ENCODE measurements at places on chromosomes 6 and 20.

DNA sequence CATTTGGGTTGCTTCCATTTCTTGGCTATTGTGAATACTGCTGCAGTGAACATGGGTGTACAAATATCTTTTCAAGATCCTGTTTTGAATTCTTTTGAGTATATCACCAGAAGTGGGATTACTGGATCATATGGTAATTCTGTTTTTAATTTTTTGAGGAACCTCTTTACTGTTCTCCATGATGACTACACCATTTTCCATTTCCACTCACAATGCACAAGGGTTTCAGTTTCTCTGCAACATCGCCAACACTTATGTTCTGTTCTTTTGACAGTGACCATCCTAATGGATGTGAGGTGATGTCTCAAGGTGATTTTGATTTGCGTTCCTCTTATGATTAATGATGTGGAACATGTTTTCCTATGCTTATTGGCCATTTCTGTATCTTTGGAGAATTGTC, 214.4 kb upstream of the ZFP64 start:
- no peak for DNase-seq

DNA sequence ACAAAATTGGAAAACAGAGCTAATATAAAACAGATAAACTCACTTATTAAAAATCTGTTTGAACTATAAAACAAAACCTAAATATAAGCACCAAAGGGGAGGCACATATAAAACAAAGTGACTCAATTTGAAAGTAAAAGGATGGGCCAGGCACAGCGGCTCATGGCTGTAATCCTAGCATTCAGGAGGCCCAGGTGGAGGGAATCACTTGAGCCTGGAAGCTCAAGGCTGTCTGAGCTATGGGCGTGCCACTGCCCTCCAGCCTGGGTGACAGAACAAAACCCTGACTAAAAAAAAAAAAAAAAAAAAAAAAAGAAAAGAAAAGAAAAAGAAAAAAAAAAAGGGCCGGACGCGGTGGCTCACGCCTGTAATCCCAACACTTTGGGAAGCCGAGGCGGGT, 31.1 kb upstream of the SMAP1 start:
- no peak for DNase-seq

GRCh38 chr6:110710115-110710514, 105.2 kb downstream of the CDK19 start:
- no peak for DNase-seq

GRCh38 chr6:150391890-150392289, 23.1 kb downstream of the IYD start:
- DNase-seq = no peak

GRCh38 chr6:131488780-131489179, 84.2 kb upstream of the ARG1 start:
- no peak for DNase-seq

- no peak for DNase-seq
Measured at GRCh38 chr20:50788045-50788991, 6.5 kb upstream of the BCAS4 start.

- DNase-seq = no peak
Measured at GRCh38 chr6:6843057-6843627, 254.6 kb downstream of the LY86 start.

GRCh38 chr6:30716879-30717128, 277 bp downstream of the MDC1 start:
- DNase-seq = no peak

GRCh38 chr6:114897536-114897935, 554.7 kb upstream of the HS3ST5 start:
- no peak for DNase-seq

DNA sequence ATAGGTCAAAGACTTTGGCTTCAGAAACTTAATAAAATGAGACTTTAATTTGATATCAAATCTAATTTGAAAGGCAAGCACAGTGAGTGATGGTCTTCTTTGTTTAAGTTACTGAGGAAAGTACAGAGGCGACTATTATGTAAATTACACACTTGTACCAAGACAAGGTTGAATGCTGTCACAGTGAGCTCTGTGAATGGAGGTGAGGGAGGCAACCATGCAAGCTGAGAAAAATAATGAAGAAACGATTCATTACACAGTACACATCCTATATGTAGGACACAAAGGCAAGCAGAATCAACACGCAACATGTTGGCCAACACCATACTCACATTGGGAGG, 46.8 kb upstream of the CCDC28A start:
- no peak for DNase-seq

DNA sequence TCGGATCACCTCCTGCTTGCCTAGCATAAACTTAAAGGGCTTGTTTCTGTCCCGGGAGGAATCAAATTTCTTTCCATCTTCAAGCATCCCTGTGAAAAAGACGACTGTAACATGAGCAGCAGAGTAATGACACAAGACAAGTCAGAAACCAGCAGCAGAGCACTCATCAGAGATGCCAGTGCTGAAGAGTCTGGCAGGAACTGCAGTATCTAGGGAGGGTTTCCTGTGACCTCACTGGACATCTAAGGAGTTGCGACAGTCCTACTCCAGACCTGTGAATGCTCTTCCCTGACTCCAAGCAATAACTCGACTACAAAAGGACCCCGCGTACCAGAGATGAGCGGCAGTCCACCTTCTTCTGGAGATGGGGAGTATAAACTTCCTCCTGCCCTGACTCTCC, 17.3 kb downstream of the FKBP1A start:
- DNase-seq = no peak

GRCh38 chr20:25148181-25148981, 47.1 kb upstream of the ENTPD6 start:
- DNase-seq = peak; percentile 69

GRCh38 chr6:45717027-45717426, 298.6 kb downstream of the CLIC5 start:
- DNase-seq = no peak

GRCh38 chr6:154457046-154457713, 53.3 kb downstream of the CNKSR3 start:
- DNase-seq = no peak

DNA sequence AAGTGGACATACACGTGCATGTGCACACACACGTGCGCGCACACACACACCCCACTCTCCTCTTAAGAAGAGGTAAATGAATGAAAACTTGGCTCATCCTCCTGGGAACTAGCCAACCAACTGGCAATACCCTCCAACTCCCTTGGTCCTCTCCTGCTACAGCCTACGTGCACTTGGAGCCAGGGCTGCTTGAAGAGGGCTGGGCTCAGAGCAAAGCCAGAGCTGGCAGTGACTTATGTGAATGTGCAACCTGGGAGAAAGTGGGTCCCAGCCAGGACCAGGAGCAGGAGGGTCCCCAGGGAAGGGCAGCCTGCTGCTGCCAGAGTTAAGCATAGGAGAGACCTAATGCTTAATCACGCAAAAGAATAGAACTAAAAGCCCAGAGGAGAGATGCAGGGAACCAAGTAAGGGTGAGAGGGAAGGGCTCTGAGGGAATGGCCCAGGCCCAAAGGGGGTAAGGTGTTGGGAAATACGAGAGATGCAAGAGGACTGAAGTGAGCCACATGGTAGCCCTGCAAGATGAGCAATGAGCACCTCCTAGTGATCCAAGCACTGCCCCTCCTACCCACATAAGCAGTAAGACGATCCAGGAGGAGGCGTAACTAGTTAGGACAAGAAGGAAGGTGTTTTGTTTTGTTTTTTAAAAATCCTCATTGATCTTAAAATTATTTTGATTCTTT, 24.7 kb downstream of the TRAF3IP2 start:
- peak; percentile 18 for DNase-seq

- DNase-seq = peak; percentile 43
Measured at GRCh38 chr6:1527073-1527457, 82.7 kb upstream of the FOXC1 start.

GRCh38 chr6:148746363-148747144, at the start of gene UST:
TSS of gene UST (plus strand) at chr6:148747030. CDS start at chr6:148747431, 401 bp downstream.
- peak; percentile 68 for DNase-seq

- no peak for DNase-seq
Measured at GRCh38 chr6:95325916-95326315, 251.4 kb upstream of the MANEA start.

- DNase-seq = no peak
Measured at GRCh38 chr6:85343428-85343827, 106.5 kb upstream of the NT5E start.

DNA sequence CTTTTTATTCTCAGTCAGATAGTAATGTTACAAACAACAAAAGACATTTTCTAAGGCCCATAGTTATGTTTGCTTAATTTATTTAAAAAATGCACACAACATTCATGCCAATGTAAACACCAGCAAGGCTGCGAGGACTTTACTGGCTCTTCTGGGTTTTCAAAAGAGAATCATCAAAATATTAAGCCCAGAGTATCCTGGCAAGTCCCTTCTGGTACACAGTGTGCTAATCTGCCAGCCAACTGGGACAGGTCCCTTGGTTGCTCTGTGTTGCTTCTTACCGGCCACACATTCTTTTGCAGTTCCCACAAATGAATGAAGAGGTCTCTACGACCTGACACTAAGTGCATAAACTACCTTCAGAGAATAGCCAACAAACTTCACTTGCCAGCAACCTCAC, 42.6 kb upstream of the SPDEF start:
- no peak for DNase-seq

GRCh38 chr6:151869345-151869744, 61.9 kb downstream of the ESR1 start:
- DNase-seq = no peak

GRCh38 chr6:132253906-132254305, 147.4 kb downstream of the MOXD1 start:
- DNase-seq = no peak

DNA sequence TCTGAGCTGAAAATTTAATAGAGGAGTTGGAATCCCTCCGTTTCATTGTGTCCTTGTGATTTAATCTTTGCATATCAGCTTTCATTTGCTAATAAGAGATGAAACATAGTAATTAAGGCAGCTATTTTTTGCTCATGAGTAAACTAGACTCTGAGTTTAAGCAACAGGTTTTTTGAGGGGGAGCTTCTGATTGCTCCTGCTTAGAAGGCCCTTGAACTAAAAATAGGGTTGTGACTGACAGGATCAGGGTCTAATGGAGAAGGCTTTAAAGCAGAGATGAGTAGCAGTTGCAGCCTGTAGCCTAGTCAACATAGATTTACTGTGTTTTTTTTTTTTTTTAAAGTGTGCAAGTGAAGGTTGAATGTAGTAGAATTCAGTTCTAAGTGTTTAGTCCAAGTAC, 17.4 kb downstream of the HSF2 start:
- DNase-seq = no peak

- peak; percentile 88 for DNase-seq
Measured at GRCh38 chr6:32195902-32196681, 3.6 kb upstream of the GPSM3 start.

GRCh38 chr6:75171567-75171966, 34.3 kb downstream of the COL12A1 start:
- DNase-seq = no peak

DNA sequence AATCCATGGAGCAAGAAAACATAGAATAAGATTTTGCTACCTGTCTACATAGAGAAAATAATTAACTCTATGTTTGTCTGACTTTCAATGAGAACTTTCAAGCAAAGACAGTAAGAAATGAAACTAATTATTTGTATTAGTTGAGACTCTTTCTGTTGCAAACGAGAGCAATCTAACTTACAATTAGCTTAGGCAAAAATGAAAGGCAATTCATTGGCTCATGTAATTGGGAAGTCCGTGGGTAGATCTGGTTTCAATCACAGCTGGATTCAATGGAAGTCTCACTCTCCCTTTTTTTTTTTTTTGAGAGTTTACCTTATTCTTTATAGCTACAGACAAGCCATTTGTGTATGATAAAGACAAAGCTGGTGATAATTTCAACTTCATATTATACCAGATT, 68.2 kb upstream of the STXBP5 start:
- DNase-seq = no peak

- no peak for DNase-seq
Measured at GRCh38 chr20:59958123-59958522, at the start of gene CDH26. TSS of gene CDH26 (plus strand) at chr20:59958423. CDS start at chr20:59958727, 304 bp downstream.

- no peak for DNase-seq
Measured at GRCh38 chr6:17305219-17306001, 24.2 kb downstream of the RBM24 start.

GRCh38 chr6:84860509-84860908, 96.1 kb upstream of the TBX18 start:
- no peak for DNase-seq

DNA sequence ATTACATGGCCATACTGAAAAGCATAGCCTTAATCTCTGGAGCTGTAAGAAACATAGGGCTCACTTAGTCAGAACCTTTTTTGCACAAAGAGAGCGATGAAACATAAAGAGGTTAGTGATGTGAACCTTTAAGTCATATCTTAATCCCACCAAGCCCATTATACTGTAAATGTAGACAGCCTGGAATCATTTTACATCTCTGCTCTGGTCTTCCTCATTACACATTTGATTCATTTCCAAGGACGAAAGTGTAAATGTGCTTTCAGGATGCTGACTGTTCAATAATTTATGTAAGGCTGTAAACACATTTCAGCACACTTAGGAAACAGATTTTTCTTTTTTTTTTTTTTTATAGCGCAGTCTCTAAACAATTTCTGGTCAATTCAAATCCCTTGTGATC, 131.3 kb upstream of the B3GAT2 start:
- no peak for DNase-seq

DNA sequence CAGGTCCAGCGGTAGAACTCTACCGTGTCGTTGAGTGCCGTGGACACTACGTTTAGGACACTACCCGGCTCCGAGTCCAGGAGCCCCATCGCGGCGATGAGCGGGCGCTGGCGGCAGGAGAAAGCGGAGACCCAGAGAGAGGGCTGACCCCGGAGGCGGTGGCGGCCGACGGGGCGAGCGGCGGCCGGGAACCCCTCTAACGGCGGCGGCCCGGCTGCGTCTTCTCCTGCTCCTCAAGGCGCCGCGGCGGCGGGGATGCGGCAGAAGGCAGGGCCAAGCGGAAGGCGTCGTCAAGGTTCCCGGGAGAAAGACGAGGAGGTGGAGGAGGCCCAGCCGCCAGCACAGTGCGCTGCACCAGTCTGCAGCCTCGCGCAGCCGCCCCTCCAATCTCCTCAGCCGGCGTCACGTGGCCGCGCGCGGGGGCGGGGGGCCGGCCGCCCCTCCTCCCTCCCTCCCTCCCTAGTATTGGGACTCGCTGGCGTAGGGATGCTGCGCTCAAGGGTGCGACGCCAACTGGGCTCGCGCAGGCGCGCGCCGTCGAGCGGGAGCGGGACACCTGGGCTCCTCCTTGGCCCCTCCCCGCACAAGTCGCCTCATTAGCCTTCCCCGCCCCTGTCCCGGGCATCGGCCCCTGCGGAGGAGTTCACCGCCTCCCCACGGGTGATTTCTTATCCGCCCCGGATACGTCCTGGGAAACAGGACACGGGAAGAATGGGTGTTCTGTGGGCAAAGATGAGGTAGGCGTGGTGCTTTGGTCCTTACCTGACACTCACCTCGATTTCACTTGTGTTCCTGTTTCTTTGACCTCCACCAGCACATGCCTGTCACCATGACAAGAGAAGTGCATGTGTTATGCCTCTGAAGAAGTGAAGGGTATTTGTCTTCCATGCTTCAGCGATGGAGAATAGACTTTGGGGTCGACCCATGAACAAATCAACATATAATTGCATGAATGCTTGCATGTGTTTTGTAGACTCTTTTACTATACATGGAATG, at the start of gene ELOVL4:
ELOVL4 (minus strand) TSS at position 363 of the 996 bp plus-strand sequence; CDS start at position 89, 274 bp downstream.
- peak; percentile 75 for DNase-seq

DNA sequence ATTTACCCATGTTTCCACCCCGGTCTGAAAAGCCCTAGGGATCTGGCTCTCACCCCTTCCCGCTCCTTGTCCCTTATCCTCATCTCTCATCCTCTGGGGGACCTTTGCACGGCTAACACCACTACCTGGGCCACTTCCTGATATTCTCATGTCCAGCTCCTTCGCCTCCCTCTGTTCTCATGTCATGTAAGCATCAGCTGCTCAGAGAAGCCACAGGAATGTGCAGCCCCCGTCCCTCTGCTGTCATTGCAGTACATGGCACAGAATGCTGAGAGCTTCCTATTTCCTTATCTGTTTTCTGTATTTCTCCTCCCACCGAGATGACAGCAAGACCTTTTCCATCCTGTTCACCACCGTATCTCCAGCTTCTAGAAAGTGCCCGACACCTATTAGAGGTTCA, 102.4 kb downstream of the MTHFD1L start:
- no peak for DNase-seq
